ENCODE measurements at places on chromosomes 6 and 20.

DNA sequence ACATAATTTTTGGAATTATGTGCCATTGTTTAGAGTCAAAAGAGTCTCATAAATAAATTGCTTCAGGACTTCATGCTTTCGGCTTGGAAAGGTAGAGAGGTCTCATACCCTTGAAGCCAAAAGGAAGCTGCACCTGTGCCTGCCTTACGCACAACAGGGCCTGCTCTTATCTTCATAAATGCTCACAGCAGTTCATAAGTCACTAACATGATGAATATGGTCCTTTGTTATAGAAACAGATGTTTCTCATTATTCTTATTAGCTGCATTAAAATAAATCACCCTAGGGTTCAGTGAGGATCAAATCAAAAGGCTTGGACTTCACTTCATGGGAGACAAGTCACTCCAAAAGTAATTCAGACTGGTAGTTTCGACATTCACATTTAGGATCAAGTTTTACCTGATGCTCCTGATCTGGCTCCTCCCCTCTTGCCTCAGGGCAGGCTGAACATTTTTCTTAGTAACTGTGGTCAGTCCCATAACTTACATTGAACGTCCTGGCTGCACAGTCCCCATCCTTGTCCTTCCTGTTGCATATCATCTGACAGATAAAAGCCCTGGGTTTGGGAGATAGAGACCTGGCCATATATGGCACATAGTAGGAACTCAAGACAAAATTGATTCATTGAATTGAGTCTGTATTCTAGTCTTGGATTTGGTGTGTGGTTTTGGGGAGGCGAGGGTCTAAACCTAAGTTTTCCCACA, 20.7 kb upstream of the SH3BGRL2 start:
- no peak for DNase-seq

- DNase-seq = no peak
These were observed 1.1 kb upstream of the MYB start for GRCh38 chr6:135179920-135180541.

GRCh38 chr20:48463916-48464315, 363.9 kb downstream of the PREX1 start:
- DNase-seq = no peak

DNA sequence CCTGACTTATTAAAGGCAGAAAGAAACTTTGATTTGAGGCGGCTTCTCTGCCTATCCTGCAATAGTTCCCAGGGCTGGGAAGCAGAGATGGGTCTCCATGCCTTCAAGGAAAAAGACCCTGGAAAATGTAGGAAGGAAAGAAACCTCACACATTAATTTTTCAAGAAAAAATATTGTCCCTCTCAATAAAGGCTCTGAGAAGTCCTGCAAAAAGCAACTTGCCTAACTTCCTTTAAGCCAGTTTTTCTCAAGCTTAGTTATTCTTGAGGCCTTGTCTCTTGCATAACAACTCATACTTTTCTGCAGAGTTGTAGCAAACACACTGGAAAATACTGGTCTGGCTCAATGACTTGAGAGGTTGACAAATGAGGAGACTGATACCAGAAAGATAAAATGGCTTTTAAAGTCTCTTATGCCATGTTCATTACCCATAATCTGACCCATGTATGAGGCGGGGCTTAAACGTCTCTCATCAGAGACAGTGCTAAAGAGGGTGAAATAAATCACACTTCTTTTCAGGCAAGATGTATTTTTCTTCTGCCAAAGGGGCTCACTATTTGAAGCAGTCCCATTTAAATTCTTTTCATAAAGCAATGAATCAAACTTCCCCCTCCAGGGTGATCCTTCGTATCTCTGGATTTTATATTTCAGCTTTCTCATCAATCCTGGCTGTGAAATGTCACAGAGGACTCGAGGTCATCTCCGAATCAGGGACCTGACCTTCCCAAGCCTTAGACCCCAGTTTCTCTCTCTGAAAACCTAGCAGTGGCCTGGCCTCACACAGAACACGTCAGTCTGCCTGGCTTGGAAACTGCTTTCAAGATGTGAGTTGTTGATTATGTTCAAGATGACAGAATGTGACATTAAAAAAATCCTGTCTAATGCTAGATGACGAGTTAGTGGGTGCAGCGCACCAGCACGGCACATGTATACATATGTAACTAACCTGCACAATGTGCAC, 82.3 kb upstream of the KCNG1 start:
- DNase-seq = no peak

DNA sequence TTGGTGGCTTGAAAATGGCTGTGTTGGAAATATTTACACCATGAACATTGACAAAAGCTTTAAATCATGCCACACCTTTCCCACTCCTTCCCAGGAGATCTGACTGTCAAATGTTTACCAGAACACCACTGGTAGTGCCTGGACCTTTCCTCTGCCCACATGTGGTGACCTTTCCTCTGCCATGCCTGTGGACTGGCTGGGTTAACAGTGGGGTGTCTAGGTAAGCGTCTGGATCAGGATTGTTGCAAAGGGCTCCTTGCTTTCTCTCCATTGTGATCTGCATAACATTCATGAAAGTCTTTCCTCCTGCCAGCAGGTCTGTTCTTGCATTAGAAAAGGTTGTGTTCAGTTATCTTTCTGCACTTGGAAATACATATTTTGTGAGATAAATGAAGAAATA, 572.7 kb downstream of the DHX35 start:
- DNase-seq = no peak

DNA sequence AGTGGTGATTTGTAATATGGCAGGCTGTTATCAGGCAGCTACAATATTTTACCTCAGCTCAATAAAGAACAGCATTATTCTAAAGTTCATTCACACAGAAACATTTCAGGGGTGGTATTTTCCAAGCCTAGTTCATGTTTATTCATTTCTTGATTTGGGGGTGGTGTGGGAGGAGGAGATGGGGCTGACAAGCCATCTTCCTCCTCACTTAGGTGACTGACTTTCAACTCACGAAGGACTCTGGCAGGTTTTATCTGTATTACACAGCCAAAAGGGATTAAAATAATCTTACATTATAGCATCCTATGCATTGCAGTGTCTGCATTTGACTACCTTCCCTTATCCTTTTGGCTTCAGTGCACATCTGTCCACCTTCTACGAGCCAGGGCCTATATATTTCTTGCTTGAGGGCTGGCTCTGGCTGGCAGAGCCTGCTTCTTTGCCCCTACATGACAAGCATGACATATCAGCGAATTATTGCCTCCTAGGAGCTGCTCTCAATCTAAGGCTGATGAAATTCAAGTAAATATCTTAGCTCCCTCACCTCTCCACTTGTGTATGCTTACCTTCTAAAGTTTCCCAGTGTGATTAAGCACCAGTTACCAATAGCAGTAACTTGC, 20.0 kb downstream of the KHDRBS2 start:
- no peak for DNase-seq

DNA sequence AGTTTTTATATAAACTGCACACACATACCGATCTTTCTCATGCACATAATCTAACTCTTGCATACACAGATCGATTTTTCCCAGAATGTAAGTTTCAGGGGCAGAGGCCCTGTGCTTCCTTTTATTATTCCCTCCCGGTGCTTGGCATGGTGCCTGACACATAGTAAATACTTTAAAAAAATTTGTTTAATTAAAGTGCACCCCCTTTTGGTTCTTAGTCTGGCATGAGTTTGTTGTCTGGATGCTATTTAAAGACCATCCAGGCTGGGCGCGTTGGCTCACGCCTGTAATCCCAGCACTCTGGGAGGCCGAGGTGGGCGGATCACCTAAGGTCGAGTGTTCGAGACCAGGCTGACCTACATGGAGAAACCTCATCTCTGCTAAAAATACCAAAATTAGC, 5.4 kb upstream of the DEK start:
- no peak for DNase-seq

DNA sequence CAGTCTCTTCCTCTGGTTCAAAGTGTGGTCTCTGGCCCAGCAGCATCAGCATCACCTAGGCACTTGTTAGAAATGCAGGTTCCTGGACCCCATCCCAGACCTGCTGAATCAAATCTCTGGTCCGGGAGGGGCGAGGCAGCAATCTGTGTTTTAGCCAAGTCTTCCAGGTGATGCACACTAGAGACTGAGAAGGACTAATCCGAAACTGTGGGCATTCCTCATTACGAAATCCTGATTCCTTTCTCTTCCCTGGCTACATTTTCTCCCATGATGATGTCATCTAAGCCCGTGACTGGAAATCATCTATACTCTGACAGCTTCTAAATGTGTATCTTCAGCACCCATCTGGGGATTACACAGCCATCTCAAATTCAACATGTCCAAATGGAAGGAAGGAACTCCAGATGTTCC, 39.7 kb upstream of the PRND start:
- DNase-seq = no peak

- DNase-seq = no peak
These were observed 134.3 kb upstream of the AHI1 start for GRCh38 chr6:135631821-135632220.

DNA sequence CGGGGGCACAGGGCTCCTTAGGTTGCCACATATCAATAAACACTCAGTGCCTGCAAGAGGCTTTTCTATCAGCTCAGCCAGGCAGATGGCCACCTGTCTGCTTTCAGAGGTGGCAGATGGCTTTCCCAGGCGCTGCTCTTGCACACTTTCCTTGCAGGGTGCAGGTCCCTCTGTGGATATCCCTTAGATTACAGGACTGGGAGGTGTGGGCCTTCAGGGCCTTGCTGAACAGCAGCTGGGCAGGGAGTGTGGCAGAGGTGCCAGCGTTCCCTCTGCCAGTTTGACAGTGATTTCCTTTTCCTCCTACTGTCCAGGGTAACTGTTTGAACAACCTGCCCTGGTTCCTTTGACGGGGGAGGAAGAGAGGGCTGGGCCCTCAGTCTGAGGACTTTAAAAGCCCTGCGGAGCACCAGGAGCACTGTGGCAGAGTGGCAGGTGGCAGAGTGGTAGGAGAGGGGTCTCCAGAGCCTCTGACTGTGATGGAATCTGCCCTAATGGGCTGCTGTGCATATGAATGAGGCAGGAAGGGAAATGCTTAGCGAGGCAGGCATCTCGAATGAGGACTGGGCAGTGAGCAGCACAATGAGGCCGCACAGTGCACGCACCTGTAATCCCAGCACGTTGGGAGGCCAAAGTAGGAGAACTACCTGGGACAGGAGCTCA, 34.2 kb downstream of the ABHD12 start:
- peak; percentile 14 for DNase-seq

DNA sequence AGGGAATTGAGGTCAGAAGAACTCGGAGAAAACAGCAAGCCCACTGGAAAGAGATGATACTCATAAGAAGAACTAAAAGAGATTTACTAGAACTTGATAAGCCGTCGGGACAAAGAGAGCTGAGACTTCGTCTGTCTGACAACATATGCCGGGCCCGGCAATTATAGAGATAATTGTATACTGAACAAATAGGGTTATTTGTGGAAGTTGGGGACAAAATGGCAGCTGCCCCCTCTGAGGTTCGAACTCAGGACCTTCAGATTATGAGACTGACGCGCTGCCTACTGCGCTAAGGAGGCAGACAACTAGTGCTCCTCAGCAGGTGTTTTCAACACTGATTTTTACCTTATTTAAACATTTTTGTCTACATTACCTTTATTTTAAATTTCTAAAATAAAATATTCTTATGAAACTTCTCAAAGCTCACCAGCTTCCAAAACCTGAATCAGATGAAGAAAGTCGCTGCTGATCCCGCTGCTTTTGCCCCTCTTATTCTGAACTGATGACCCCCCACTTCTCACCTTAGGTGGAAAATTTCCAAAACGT, 29.3 kb upstream of the TRIM27 start:
- DNase-seq = no peak

DNA sequence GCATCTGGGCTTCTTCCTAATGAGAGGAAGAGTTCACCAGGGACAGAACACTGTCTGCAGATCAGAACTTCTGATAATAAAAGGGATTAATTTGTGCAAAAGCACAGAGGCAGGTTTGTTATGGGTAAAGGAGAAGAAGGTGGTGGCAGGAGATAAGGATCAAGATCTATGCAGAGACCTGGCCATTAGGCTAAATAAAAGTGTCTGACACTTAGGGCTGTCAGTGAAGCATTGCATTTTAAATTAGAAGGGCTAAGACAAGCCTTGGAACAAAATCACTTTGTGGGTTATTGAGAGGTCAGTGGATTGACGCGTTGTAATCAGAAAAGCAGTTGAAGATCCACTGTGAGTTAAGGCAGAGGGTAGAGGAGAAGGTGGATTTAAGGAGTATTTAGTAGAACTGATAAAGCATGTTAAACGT, 76.8 kb downstream of the MAP3K4 start:
- no peak for DNase-seq

GRCh38 chr20:7031222-7031621, 263.7 kb downstream of the BMP2 start:
- no peak for DNase-seq

GRCh38 chr20:50538276-50538675, 28.1 kb downstream of the PTPN1 start:
- no peak for DNase-seq

DNA sequence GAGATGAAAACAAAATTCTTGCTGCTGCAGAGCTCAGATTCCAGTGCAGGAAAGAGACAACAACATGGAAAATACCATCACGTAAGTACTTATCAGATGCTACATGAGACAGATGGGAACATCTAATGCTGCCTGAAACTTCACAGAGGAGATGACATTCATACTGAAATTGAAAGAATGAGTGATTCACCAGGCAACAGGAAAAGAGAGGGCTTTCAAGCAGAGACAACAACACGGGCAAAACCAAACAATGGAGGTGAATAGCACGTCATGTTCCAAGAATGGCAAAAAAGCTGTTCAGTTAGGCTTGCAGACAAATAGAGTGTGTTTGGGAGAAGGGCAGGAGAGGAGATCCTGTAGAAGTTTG, 39.3 kb downstream of the GTF2H5 start:
- DNase-seq = no peak

DNA sequence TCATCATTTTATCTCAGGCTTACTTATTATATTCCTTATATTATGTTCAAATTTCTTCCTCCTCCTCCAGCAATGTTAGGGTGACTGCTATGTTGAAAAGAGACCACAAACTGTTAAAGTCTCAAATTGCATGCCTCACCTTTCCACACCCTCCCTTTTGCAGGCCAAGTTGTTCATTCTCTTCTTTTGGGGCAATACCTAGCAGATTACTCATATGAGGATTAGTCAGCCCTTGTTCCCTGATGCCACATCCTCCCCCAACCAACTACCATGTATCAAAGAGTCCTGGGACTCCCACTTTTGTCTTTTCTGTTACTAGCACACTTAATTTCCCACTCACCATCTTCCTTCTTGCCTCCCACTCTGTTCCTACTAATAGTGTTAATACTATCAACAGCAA, 434.7 kb downstream of the BCKDHB start:
- no peak for DNase-seq

DNA sequence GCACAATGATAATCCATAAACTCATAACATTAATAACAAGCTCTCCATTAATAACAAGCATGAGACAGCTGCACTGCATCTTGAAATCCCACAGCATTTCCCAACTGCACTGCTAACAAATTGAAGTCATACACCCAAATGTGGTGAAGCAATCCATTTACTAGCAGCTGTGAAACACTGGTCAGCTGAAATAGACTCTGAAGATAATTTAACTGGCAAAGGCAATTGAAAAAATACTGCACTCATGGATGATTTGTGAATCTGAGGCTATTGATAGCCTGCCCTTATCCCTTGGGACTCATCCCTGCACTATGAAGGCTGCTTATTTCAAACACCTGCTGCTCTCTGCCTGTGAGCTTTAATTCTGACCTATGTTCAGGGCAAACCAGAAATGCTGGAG, 49.1 kb upstream of the PLCB1 start:
- DNase-seq = no peak

- no peak for DNase-seq
These were observed 121.0 kb downstream of the PREX1 start for GRCh38 chr20:48706710-48707365.

Data from NCI-H2107 (cell line).